ENCODE measurements at places on chromosomes 7 and 10.

DNA sequence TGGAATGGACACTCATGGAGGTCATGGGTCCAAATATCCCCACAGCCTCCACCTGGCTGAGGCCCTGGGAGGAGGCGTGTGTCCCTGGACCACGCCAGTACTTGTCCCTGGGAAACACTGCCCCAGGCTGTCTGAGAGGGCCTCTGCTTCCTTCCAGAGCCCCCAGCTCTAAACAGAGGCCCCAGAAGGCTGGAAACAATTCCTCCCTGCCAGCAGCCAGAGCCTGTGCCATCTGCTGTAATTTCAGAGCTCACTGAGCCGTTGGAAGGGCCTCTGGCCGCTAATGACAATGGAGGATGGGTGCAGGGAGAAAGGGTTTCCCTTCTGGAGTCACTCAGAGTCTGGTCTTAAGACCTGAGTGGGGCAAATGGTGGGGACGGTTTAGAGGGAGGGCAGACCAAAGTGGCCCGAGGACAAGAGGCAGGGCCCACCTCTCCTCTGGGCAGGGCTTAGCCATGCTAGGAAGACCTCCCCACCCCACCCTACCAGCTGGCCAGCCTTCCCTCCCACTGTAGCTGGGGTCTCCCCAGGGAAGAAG, 7.1 kb downstream of the CHAT start:
- no peak for DNase-seq

DNA sequence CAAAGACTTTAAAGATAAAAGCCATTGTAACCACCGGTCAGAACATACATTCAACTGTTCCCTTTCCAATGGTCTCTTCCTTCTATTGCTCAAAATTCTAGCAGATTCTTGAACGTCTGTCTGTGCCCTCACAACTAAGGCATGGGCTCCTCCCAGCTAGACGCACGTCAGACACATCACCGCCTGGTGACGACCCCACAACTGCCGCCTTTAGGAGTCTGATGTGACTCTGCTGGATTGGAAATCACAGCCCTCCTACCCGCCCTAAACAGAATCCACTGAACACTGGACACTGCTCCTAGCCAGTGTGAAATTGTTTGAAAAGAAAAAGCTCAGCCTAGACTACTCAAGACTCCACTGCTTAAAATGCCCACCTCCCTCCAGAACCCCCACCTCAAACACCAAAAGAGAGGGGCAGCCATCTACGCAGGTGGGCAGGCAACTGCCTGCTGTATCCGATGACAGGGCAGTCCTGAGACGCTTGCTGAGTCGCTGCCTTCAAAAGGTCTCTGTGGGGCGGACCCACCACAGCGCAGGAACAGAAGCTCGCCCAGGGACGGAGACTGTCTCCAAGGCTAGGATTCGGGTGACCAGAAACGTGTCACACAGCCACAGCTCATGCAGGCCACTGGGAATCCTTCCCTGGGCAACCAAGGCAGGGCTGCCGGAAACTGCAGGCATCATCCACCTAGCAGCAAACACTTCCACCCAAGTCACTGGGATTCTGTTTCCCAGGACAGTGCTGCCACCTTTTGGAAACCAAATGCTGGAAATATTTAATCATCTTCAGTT, 34.7 kb downstream of the GSDME start:
- no peak for DNase-seq

GRCh38 chr7:130114776-130115175, 44.4 kb downstream of the KLHDC10 start:
- DNase-seq, result no peak

- DNase-seq, result no peak
Measured at GRCh38 chr10:33746836-33747268, 412.4 kb upstream of the NRP1 start.

DNA sequence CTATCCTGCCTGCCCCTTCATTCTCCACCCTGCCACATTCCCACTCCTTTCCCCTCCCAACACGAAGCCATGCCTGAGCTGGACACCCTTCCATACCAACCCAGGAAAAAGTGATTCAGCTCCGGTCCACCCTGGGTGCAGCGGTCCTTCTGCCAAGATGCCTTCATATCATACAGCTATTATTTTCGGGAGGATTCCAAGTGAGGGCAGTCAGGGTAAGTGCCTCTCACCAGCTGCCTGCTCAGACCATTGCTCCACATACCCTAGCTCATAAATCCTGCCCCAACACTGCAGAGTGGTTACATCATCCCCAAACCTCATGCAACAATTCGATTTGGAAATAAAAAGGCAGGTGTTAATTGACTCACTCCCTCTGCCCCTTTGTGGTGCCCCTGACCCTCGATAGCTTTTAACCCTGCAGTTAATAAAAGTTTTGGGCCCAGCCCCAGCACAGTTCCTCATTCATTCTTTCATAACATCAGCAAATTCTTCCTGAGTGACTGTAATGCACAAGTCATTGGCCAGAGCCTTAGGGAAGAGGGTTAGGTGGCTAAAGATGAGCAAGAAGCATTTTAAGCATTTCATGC, 42.6 kb downstream of the ZNF503 start:
- DNase-seq, result peak; percentile 70

DNA sequence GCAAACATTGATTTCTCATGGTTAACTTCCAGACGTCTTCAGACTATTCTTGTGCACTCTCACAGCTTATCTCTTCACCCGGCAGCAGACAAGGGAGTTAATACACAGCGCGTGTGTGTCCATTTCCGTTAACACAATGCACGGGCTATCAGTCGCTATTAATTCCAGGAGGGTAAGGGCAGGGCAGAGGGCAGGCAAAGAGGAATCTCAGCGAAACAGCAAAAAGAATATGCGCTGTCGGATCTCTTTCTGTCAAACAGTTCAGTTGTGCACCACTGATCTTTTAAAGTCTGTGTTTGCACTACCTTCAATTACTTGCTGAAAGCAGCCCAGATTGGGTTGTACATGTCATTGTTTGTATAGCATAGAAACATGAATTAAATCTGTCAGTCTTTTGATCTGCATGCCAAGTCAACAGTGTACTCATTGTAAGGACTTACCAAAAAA, 41.1 kb upstream of the CABCOCO1 start:
- DNase-seq, result no peak
